ENCODE measurements at places on chromosomes 13 and 19. TPM values are rescaled to one million over a fixed set of nuclear protein-coding genes. Genes with fewer than 3 reads are reported as not detected.

GRCh38 chr13:61192826-61193225 is 222.8 kb downstream of the PCDH20 start:
- peak; percentile 60 for DNase-seq

DNA sequence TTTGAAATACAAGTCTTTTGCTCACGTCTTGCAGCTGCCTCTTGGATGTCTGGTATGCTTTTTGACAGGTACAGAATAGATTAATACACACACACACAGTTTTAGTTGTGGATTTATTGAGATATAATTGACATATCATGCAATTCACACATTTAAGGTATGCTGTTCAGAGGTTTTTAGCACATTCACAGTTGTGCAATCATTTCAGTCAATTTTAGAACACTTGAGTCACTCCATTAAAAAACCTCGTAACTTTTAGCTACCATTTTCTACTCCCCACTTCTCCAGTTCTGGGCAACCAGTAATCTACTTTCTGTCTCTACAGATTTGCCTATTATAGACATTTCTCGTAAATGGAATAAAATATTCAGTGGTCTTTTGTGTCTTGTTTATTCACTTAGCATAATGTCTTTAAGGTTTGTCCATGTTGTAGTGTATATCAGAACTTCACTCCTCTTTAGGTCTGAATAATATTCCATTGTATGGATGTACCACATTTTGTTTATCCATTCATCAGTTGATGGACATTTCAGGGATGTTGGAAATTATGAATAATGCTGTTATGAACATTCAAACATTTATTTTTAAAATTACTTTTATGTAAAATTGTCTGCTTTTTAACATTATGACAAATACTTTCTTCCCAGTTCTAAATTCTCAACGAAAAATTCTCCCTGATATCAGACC is 2.5 kb upstream of the ZMYM2 start:
- no peak for DNase-seq

- DNase-seq: no peak
These were observed 90.5 kb downstream of the RNASEH2B start for GRCh38 chr13:51000061-51000460.

The ATP12A gene
- not detected for total RNA-seq

- no peak for DNase-seq
These were observed 170.0 kb upstream of the TSHZ3 start for GRCh38 chr19:31519256-31519655.

DNA sequence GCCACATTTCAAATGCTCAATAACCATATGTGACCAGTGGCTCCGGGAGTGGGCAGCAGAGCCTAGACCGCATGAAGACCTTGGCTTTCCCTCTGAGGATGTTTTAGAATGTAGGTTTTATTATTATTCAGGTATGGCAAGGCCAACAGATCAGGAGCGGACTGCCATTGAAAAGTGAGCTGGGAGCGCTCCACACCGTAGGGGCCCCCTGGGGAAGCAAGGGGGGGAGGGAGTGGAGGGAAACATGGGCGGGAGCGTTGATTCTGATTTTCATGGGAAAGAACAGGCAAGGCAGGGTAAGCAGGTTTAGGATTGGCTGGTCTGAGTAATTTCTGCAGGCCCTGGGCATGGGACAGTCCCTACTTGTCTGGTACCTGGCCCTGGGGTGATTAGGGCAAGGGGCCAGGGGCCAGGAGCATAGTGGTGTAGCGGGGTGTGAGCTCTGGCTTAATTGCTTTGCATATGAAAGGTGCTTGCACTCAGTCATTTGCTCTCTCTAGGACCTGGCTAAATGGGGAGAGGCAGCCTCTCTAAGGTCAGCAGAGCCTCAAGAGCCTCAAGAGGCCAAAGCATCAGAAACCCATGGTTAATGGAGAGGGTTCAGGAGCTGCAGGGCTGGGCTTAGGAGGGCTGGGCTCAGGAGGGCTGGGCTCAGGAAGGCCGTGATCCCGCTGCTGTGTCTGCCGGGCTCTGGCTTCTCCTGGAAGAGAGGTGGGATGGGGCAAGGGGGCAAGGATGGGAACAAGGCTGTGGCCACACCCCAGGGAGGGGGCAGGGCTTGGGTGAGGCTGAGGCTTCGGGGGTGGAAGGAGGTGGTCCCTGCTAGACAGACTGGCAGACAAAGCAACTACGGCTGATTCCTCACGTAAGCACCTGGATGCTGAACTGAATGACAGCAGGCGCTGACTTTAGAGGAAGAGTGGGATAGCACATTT is 82.0 kb upstream of the WASF3 start:
- no peak for DNase-seq

DNA sequence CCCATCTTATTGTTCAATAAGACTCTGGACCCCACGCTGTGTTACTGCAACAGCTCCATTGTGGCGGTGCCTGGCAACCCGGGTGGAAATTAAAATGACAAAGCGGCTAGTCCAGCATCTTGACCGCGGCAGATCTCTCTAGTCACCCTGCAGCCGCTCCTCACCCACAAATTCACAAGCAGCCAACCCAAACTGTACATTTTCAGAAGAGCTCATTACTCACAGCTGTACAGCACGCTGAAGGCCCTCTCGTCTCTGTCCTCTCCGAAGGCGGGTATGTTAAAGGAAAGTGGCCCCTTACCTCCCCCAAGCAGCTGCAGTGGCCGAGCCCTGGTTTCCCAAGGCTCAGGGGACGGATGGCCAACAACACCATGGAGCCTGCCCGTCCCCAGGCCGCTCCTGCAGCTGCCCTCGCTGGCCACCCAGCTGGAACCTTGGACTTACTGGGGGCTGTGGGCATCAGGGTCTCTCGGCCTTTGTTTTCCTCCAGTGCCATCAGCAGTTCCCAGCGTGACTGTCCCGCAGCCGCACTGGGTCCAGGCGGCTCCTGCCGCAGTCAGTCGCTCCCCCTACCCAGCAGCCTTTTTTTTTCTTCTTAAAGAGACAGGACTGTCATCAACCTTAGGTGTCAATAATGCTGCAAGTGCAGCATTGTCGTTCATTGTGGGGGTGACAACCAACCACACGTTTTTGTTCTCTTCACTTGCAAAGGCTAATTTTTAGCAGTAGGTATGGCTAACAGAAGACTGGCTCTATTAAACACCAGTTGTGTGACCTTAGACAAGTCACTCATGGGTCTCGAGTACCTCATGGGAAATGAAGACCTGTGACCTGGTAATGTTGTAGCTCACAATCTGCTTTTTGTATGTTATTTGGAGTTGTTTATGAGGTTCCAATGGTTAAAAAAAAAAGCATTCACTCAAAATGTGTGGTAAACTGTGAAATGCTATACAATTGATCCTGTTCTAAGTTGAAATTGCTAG is at the start of gene SACS:
TSS of gene SACS (minus strand) at position 532 of the 983 bp plus-strand sequence. CDS start 22,463 bp downstream, outside the sequence.
- no peak for DNase-seq

- peak; percentile 42 for DNase-seq
These were observed 795 bp downstream of the JOSD2 start for GRCh38 chr19:50510121-50510670.

Measured in left colon (tissue), 2 donors.